NCI-H1694 (cell line): ENCODE measurements at places on chromosomes 4 and X.

- no peak for DNase-seq
Observed at GRCh38 chrX:2536141-2536540, 35.4 kb upstream of the DHRSX start.

DNA sequence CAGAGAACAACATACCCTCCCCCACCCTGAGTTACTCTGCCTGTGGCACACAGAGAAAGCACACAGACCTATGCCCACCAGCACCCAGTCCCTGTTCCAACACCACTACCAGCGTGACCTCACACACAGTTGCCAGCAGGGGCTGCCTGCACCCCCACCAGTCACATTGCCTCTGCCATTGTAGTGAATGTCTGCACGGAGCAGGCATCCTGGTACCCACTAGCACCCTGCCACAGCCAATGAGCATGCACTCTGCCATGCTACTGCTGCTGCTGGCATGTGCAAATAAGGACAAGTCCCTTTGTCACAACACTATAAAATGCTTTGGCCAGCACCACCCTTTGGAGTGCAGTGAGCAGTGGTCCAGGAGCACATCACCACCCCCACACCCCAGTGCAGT, 47.1 kb downstream of the DACH2 start:
- no peak for DNase-seq

DNA sequence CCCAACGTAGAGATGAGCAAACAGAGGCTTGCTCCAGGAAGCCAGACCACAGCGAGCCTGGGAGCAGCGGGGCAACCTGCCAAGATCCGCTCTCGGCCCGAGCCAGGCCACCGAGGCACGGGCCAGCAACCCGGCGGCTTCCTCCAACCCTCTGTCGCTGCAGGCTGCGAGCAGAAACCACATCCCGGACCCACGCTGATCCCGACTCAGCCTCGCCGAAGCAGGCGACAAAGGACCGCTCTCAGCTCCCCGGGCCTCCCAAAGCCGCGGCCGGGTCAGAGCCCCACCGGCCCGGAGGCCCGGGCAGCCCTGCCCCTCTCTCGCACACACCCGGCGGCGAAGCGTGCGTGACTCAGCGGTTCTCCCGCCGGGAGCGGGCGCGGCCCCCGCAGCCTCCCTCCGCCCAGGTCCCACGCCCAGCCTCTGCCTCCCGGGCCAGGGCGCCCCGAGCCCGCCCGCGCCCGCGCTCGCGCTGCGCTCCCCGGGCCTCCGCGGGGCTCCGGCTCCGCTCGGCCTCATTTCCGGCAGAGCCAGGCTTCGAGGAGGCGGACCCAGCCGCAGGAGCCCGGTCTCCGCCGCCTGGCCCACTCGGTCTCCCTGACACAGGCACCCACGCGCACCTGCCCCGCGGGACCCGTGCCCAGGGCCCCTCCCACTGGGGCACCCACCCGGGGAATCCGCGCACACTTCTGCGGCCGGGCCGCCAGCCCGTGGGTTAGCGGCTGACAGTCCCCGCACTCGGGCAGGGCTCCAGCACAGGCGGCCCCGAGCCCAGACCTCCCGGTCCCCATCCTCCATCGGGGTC, 1.7 kb downstream of the PPP2R2C start:
- no peak for DNase-seq

GRCh38 chr4:55509266-55509665, 37.4 kb downstream of the CLOCK start:
- no peak for DNase-seq

- DNase-seq = no peak
Observed at GRCh38 chrX:109880629-109881028, 122.3 kb upstream of the TMEM164 start.

DNA sequence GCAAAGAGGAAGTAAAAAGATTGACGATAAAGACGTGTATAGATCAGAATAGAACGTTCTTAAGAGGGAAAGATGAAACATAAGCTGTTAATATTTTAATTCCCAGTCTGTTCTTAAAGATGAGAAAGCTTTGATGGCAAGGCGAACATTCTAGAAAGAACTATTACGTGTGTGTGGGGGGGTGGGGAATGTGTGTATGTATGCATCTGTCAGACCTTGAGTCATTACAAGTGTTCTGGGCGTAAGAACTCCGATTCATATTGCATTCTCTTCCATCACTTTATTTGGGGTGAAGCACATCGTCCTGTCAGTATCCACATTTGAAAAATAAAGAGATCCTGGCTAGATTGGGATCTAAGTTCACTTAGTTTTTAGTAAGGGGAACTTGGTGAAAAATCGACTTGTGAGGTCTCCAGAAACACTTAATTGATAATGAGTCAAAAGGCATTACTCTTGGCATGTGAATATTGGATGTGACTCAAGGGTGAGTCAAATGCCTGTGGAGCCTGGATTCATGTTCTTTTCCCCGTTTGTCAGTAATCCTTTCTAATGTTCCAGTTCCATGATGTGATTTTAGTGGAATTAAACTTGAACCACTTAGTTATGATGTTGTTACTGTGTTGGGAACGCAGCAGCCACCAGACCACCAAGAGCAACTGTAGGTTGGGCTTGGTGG, 3.1 kb downstream of the SMS start:
- DNase-seq = no peak

DNA sequence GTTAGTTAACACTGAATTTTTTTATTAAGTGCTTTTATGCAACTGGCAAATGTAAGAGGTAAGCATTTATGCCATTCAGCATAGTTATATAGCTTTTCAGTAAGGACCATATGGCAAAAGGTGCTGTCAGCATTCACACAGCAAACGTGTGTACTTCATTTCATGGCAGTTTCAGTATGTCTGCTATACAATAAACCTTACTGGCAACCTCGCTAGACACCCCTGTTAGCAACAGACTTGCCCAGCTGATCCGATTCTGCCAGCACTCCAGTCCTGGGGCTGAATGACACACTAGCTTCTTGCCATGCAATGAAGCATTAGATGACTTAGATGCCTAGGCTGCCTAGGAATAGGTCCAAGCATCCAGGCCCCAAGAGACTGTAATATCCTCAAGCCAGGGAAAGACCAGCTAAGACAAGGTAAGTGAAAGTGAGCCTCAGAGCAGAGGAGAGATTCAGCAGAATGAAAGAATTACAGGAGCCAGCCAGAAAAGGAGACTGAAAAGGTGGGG, 47.3 kb upstream of the DOCK11 start:
- DNase-seq = no peak

- DNase-seq = no peak
Observed at GRCh38 chrX:153417637-153418036, 6.4 kb downstream of the ZFP92 start.

GRCh38 chr4:174427571-174428140, 94.6 kb downstream of the HPGD start:
- DNase-seq = no peak

- DNase-seq = peak; percentile 24
Observed at GRCh38 chr4:37383579-37384229, 139.2 kb downstream of the NWD2 start.

GRCh38 chr4:93578942-93579341, 249.6 kb upstream of the ATOH1 start:
- no peak for DNase-seq

DNA sequence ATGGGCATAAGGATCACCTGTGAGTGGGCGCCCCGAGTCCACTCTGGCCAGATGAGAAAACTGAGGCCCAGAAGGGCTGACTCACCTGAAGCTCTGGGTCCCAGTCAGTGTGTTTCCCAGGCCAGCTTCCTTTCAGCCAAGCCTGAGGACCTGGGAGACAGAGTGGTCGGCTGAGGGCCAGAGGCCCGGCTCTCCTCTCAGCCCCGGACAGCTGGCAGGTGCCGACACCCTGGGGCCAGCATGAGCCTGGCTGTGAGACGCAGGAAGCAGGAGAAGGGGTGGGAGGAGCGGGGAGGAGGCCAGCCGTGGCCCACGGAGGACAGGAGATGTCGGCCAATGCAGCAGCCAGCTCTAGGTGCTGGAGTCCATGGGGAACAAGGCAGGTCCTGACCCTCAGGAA, 28.9 kb downstream of the ATP2B3 start:
- no peak for DNase-seq

DNA sequence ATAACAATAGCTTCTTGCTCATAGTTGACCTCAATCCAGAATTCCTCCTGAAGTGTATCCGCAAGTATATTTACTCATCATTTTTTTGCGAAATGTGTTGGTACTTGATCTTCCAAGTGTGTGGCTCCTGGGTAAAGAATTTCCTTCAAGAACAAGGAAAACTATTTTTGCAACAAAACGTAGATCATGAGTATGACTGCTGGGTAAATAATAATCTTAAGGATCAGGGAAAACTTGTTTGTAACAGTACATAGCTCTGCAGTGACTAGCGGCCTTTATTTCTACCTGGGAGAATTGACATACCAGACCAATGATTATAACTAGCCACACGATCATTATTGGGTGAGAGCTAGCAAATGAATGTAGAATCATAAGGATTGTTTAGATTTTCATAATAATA, 1311.7 kb downstream of the ARAP2 start:
- DNase-seq = no peak

GRCh38 chr4:159178151-159178546, 75.3 kb downstream of the RAPGEF2 start:
- DNase-seq = peak; percentile 22

DNA sequence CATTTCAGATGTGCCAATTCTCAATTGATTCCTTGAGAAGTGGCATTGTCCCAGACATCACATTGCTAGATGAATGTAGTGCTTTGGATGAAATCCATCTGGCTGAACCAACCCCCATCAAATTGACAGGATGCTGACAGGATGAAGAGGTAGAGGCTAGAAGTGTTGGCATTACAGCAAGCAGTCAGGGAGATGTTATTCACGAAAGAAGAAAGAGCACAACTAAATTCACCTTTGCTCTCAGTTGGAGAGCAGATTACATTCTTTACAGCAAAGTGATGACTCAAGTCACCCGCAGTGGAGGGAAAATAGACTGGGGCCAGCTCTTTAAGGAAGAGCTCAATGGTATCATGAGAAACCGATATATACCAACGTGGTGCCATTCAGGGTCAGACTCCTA, 259.6 kb downstream of the C4orf33 start:
- no peak for DNase-seq

DNA sequence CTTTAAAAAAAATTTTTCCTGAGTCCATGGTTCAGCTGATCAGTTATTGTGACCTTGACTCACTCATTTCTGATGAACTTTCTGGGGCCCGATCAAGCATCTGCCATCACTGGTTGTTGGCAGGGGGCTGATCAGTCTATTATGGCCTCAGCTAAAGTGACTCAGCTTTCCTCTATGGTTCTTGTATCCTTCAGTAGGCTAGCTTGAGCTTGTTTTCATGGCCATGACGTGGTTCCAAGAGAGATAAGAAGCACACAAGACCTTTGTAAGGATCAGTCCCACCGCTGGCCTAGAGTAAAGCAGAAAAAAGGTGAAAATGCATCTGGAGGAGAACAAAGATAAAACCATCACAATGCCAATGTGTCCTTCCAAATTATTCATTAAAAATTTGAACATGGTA, 29.8 kb upstream of the EPGN start:
- no peak for DNase-seq

- DNase-seq = no peak
Observed at GRCh38 chrX:100625985-100626491, 10.6 kb downstream of the TSPAN6 start.

DNA sequence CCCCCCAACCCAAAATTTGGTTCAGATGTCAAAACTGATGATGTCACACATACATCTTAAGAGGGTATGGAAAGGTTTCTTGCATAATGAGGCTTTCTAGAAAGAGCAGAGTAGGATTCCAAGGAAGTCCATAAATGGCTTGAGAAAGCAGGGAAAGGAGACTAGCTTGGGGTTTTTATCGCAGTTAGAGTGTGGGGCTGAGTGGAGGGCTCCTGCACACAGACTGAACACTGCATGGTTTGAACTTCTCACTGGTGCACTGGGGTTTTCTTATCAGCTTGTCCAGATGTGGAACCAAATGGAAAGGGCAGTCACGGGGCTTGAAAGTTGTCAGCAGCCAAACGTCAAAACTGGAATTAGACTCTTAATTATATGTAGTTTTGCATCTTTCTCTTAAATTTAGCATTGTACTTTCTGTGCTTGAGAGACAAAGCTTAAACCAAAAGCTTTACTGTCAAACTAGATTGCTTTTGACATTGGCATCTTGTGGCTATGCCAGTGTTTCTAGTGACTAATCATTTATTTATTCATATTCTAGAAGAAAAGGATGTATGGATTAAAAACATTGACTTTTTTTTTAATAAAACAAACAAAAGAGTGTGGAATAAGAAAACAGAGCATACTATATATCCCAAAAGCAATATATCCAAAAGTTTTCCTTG, 78.3 kb upstream of the STIM2 start:
- no peak for DNase-seq

DNA sequence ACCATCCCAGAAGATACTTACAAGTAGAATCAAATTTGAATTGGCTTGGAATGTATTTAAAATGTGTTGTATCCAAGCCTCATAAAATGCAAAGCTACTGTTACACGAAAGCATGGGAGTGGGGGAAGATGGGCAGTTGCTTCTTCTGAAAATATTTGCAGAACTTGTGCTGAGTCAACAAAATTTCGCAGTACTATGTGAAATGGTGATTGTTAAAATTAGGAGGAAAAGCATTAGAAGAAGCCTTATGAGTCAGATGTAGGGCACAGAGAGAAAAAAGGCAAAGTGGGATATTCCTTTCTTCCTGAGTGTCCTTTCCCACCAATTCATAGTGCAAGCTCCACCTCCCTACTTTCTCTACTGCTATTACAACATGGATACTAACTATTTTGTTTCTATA, 332.7 kb downstream of the PRDM5 start:
- no peak for DNase-seq

DNA sequence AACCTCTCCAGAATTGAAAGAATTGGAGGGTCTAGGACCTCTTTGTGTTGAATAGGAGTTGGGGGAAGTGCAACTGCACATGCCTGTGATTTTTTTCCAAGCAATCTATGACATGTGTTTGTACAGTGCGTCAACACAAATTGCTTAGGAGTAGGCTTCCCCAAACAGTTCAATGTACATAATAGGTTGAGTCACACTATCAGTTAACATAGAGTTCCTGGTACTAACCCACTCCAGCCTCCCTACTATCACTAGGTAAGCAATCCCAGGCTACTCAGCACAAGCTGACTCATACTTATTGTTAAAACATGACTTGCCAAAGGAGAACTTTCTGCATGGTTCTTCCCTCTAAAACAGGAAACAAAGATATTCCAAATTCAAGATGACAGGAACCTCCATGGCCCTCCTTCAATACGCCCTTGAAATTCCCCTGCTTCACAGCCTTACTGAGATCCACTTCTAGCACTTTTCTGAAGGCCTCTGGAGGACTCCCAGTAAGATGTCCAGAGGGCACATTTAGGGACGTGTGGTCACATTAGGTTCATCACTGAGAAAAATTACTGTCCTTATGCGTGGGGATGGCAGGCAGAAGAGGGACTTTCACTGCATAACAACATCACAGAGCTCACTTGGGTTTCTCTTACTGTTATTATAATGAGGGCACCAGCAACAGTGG, 8.4 kb upstream of the VSIG1 start:
- no peak for DNase-seq

- no peak for DNase-seq
Observed at GRCh38 chrX:71627588-71628404, 9.5 kb upstream of the CXCR3 start.

DNA sequence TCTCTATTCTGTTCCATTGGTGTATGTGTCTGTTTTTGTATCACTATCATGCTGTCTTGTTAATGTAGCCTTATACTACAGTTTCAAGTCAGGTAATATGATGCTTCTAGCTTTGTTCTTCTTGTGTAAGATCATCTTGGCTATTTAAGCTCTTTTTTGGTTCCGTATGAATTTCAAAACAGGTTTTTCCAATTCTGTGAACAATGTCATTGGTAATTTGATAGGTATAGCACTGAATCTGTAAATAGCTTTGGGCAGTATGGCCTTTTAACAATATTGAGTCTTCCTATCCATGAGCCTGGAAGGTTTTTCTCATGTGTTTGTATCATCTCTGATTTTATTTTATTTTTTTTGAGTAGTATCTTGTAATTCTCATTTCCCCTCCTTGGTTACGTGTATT, 94.3 kb downstream of the ANAPC10 start:
- no peak for DNase-seq
